Glutamatergic neuron (in vitro differentiated cells): ENCODE measurements at places on chromosomes 2 and 18.

- DNase-seq = no peak
These were observed 19.1 kb upstream of the GPR55 start for GRCh38 chr2:230944123-230944653.

- no peak for DNase-seq
These were observed 41.7 kb downstream of the PLEKHM3 start for GRCh38 chr2:207983641-207984042.

DNA sequence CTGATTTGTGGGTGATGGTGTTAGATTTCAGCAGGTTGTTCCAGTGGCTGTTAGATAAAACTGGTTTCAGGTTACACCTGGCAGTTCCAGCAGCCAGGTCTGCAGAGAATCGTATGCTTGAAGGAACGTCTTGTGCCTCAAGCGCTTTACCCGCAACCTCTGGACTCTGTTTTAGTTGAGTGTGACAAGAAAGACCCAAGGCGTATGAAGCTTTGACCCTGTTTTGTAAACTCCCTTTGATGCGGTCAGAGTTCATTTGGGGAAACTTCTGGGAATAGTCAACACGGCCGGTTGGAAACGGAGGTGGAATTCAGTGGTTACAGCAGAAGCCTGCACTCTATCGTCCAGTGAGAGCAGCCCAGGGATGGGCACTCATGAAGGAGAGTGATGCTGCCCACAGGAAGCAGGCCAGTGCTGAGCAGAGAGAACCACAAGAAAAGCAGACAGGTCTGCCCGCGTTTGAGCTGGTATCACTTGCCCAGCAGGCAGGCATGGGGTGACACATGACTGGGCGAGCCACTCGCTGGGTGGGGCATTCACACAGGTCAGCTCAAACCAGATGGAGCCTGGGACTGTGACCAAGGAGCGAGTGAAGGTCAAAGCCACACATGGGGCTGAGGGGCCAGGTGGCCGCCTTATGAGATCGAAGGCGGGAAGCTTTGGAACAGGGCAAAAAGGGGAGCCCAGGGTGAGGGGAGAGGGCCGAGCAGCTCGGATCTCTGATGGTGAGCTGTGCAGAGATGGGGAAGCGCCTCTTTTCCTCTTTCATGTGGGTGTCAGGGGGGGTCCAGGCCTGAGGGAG, 99.6 kb upstream of the MBOAT2 start:
- no peak for DNase-seq

GRCh38 chr2:238382381-238382781, 44.3 kb upstream of the ASB1 start:
- no peak for DNase-seq

GRCh38 chr2:3839476-3839875, 136.1 kb downstream of the DCDC2C start:
- DNase-seq = no peak
